AG04449 (cell line): ENCODE measurements at places on chromosomes 11 and 22.

GRCh38 chr11:114598461-114598860 is 2.9 kb upstream of the NXPE4 start:
- no peak for DNase-seq

GRCh38 chr22:48756146-48757111 is 1071.2 kb downstream of the BRD1 start:
- DNase-seq = no peak

DNA sequence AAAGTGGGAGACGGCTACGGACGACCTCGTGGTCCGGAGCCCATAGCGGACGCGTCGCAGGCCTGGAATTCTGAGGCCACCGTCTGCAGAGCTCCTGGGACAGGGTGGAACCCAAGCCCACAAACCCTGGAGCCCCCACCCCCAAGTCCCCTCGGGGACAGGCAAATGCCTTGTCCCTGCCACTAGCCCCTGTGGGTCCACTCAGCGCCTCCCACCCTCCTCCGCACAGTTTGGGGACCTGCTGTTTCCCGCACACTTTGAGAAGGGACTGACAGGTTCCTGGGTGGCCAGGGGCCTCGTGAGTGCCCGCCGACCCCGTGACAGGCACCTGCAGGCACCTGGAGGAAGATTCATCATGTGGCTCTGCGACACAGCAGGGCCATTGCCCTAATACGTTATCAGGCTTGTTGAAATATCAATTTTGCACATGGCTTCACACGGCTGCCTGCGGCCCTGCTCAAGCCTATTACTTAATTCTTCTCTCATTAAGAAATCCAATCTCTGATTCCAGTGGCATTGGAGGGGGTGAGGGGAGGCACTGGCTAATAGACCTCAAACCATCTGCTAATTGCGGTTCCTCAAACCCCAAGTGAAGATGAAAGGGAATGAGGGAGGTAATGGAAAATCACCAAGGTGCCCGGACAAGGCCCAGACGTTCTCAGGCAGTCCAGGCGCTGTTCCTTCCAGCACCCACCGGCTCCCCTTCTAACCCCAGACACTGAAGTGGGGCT is 672.5 kb downstream of the BRD1 start:
- DNase-seq = no peak

GRCh38 chr22:33717694-33718396 is 202.4 kb downstream of the LARGE1 start:
- DNase-seq = no peak

GRCh38 chr11:86106916-86107315 is 38.0 kb upstream of the PICALM start:
- DNase-seq = no peak

DNA sequence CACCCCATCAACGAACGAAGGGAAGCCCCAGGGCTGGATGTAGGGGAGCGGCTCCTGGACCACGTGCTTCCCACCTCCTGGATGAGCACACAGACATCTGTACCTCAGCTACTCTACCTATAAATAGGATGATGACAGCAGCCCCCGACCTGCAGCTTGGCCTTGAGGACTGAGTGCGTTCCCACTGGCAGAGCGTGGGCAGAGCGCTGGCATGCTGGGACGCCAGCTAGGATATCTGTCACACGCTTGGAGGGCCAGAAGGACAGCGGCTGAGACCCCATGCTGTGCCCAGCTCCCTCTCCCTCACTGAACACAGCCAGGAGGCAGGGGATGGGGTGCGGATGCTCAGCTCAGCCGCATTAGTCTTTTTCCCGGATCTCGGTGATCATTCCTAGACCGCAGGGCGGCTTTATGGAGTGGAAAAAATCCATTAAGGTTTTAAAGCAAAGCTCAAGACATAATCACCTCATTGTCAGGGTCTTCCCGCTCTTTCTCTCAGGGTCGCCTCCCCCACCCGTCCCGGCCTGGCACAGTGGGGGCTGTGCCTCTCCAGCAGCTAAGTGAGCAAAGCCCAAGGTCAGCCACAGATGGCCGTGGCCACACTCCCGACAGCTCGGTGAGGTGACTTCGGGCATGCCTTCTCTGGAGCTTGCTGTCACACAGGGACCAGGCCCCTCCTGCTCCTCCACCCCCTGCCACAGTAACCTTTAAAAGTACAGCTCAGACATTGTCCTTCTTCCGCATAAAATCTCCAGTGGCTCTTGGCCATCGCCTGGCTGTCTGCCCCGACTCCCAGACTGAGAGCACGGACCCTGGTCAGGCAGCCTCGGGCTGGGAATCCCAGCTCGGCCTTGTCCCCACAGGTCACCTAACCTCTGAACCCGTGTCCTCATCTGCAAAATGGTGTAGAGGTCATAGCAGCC is 69.6 kb upstream of the SHISAL1 start:
- DNase-seq = no peak

DNA sequence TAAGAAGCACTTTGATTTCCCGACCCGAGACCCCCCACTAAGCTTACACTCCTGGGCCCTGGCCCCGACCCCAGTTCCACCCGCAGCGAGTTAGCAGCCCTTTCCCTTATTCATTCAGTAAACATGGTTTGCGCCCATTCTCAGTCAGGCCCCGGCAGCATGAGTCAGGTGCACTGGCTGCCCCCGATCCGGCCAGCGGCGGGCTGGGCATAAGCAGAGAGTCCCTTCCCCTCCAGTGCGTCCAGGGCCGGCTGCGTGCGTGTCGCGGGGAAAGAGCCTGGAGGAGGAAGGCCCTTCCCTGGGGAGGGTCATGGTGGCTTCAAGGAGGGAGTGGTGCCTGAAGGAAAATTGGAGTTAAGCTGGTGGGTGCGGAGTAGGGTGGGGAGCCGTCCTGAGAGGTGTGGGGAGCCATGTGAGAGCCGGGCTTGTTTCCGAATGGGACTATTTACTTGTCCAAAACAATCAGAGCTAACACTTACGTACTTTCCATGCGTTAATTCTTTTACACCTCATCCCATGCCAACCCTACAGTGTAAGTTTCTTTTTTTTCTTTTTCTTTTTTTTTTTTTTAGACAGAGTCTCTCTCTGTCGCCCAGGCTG is 657 bp downstream of the IGHMBP2 start:
- DNase-seq = no peak

- no peak for DNase-seq
Observed at GRCh38 chr11:42521994-42522393, 789.8 kb upstream of the API5 start.

DNA sequence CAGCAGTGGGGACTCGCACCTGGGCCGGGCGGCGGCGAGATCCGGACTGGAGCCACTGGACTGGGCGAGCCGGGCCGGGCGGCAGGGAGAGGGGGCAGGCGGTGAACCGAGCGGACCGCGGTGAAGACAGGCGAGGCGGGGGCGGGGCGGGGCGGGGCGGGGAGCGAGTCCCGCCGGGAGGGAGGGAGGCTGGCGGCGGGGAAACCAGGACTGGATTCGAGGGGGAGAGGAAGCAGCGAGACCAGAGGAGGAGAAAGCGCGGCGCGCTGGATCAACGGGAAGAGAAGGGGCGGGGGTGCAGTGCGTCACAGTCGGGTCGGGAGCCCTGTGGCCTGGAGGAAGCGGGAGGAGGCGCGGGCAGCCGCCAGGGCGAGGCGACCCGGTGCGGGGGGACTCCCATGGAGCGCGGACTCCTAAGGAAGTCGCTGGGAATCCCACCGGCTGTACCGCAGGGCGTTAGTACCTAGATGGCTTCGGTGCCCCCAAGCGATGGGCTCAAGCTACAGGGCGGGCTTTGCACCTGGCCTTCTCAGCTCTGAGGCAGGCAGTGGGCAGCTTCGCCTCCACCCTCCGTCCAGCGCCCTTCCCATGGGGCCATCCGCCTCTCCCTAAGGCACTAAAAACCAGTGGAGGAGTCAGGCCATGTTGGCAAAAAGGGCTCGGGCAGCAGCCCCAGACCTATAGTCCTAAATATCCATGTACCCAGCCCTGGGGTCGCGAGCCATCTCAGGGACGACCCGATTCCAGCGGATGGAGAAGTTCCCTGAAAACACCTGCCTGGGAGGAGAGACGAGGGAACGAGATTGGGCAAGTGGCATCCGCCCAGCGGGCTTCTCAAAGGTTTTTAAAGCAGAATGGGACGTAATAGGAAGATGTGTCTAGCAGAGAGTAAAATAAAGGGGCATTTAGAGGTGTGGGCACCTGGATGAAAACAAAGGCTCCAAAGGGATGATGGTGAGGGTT is at the start of gene TMEM121B:
Gene TMEM121B (minus strand): TSS at position 128 of the 963 bp plus-strand sequence. CDS start 233 bp downstream, outside the sequence.
- DNase-seq = no peak

DNA sequence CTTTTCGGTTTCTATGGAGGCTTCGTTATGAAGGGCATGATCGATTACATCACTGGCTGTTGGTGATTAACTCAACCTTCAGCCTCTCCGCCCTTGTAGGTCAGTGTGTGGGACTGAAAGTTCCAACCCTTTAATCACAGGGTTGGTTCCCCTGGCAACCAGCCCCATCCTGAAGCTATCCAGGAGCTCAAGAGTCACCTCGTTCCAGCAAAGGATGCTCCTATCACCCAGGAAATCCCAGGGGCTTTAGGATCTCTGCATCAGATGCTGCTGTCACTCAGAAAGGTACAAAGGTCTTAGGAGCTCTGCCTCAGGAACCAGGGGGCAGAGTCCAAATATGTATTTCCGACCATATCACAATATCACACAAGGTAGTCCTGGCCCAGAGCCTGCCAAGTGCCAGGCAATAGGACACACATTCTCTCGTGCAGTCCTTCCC is 123.5 kb upstream of the PARVA start:
- no peak for DNase-seq

DNA sequence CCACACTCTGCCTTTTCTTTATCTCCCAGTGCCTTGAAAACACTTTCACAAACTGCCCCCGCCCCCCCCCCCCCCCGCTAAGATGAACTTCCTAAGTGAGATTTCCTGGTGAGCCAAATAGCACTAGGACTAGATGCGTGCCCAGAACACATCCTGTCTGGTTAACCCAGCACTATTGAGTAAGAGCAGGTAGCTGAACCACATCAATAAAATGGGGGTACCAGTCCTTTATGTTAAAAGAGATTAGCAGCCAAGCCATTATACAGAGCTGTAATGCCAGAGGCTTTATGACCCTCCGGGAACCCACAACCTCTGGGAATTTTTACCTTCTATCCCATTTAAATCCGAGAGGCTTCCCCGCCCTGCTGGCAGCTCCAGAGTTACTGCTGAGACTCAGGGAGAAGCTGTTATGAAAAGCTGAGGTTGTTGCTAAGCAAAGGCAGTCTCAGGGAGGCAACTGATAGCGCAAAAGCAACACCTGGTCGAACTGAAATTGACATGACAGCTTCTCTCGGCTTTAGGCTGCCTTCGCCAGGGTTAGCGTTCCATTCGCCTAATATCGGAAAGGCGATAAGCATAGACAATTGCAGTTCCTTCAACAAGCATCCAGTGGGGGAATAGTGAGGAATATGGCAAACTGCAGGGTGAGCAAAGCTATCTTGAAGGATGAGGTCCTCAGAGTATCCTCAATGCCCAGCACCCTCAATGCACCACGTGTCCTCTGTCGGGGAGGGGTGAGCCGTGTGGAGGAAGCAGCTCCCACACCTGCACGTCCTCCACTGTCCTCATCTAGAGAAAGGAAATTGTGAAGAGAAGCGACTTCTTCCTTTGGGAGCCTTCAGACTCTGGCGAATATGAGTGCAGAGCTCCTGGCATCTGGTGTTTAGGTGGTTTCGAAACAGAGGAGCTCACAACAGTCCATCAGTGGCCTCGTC is 977.0 kb downstream of the NTM start:
- DNase-seq = no peak

GRCh38 chr11:12715941-12716340 is 41.7 kb downstream of the TEAD1 start:
- DNase-seq = no peak

DNA sequence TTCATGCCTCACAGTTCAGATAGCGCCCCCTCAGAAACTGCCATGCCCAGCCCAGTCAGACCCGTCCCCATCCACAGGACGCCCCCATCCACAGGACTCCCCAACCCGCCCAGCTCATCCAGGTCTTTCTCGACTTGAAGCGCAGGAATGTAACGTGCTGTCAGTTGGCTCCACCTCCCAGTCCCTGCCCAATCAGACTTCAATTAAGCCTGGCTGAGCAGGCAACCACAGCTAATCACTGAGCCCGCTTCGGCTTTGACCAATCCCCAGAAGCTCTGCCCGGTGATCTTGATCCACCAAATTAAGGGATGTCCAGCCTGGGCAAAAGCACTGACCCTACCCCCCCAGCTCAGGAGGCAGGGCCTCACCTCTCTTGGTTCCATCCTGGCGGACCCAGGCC is 10.5 kb upstream of the MFNG start:
- DNase-seq = no peak

DNA sequence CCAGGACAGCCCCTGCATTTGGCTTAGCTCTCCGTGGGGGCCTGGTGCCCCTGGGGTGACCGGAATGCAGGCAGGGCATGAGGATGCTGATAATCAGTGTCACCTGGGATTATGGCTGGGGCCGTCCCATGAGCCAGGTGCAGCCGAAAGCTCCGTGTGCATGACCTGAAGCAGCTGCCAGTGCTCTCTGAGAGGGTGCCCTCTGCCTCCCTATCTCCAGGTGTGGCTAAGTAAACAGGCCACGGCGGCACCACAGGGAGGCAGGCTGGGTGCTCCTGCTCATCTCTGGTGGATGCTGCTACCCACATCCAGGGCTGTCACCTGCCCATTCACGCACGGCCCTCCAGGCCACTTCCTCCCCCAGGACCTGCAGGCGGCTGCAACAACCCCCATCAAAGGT is 29.8 kb downstream of the DUSP8 start:
- DNase-seq = no peak

DNA sequence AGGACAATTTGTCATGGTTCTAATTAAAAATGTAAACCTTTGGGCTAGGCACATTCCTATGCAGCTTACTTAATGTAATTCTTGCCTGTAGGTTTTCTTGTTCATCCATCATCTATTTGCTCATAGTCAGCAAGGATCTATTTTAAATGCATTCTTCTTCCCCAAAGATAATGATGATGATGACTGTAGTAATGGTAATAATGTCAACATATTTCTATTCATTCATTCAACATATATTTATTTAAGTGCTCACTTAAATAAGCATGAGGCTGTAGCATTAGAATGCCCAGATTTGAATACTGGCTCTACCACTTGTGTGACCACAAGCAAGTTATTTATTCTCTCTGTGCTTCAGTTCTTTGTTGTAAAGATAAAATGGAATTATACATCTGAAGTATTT is 169.6 kb upstream of the SYN3 start:
- DNase-seq = no peak

DNA sequence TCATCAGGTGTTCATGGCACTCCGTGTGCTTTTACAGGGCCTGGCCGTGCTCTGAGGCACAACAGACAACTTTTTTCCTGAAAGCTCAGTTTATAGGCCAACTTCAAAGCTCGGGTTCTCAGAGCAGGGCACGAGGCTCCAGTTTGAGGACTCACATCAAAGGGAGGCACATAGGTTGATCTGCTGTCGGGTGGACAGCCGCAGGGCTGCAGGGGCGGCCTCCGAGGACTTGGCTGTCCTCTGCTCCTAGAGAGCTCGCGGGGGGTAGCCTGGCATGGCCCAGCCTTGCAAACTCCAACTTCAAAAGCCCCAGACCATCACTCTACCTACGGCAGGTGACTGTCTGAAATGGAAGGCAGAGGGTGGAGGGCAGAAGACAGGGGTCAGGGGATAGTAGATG is 31.6 kb downstream of the C11orf58 start:
- no peak for DNase-seq

- DNase-seq = no peak
Observed at GRCh38 chr11:120940160-120940848, 83.6 kb upstream of the TBCEL start.

GRCh38 chr11:111213256-111213655 is 32.3 kb upstream of the POU2AF2 start:
- DNase-seq = no peak
